ENCODE measurements at places on chromosomes 5 and 9.

GRCh38 chr9:122016744-122017143 is 76.4 kb downstream of the TTLL11 start:
- DNase-seq: no peak

- no peak for DNase-seq
Observed at GRCh38 chr5:156971415-156971814, 8.4 kb upstream of the TIMD4 start.

DNA sequence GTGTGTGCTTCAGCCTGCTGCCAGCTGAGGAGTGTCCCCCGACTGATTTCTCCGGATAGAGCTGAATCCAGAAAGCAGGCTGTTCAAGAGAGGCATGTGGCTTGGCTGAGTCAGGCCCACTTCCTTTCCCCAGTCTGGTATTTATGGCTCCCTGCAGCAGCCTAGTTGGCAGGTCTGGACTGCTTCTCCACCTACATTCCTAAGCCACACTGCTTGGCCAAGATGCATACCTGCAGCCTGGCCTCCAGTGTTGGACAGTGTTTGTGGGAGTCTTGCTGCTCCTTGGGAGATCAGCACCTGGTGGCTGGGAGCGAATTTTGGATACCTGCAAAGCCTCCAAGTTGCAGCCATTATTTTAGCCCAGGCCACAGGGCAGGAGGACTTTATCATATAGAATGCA is 670.8 kb downstream of the ACTL7B start:
- no peak for DNase-seq

- DNase-seq: no peak
Observed at GRCh38 chr5:16853518-16853917, 82.6 kb downstream of the MYO10 start.

DNA sequence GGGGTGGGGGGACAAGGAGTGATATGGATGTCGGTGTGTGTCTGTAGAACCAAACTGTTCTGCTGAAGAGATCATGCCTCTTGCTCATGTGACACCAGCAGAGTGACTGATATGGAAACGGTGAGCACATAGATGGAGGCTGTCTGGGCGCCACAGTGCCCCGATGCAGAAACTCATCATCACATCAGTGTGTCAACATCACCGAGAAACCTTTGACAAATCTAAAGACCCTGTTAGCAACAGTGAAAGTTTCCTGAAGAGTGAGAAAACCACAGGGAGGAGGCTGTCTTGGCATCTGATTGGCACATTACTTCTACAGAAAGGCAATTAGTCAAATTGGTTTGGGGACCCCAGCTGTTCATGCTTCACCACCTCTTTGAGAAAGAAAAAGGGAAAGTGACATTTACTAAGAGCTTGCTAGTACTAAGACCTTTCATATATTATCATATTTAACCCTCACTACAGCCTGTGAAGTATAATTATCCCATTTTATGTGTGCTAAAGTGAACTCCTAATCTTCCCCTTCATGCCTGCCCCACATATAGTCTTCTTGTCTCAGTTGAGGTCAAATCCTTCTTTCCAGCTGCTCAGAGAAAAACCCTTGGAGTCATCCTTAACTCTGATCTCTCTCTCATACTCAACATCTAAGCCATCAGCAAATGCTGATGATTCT is 25.6 kb downstream of the CSF2 start:
- DNase-seq: peak; percentile 88

GRCh38 chr9:14652729-14653377 is 40.4 kb downstream of the ZDHHC21 start:
- DNase-seq: no peak

- DNase-seq: peak; percentile 81
Observed at GRCh38 chr9:133558191-133559126, 24.0 kb downstream of the ADAMTSL2 start.

DNA sequence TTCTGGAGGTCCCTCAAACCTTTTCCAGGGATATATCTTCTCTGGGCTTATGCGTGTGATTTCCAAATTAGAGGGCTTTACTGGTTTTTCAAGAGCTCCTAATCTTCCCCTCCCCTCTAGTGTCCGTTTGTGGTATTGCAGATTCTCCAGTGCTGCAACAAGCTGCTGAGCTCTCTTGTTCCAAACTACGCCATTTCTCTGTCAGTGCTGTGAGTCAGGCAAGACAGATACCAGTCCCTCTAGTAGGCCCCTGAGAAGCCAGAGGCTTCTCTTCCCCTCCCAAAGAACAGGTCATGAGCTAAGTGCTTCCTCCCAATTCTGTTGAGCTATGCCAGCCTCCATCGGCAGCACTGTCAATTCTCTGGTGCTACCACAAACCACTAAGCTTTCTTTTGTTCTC is 149.5 kb downstream of the FANCC start:
- no peak for DNase-seq

DNA sequence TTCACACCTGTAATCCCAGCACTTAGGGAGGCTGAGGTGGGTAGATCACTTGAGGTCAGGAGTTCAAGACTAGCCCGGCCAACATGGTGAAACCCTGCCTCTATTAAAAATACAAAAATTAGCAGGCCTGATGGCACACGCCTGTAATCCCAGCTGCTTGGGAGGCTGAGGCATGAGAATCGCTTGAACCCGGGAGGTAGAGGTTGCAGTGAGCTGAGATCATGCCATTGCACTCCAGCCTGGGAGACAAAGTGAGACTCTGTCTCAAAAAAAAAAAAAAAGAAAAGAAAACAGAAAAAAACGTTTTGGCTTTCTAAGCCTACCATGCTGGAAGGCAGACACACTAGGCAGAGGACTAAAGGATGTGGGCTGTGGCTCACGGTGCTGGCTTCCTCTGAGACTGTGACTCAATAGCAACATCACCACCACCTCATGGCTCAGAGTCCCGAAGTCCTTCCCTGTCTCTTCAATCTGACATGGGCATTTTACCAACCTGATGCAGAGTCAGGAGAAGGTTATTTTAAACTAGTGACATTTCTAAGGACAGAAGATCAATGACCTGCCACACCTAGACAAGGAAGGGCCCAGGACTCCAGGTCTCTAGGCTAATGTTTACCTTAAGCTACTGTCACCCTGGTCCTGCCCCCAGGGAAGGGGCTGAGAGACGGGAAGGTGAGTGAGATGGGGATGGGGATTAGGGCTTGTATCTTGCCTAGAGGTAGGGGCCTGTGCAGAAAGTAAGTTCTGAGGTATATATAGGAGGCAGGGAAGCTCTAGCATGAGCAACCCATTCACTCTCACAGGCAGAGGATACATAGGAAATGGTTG is 3.7 kb downstream of the ECSCR start:
- peak; percentile 87 for DNase-seq

GRCh38 chr5:129661366-129662035 is 86.4 kb upstream of the MINAR2 start:
- DNase-seq: no peak

- DNase-seq: no peak
Observed at GRCh38 chr9:136531186-136531903, 14.5 kb downstream of the NOTCH1 start.

- DNase-seq: no peak
Observed at GRCh38 chr9:36817160-36817834, 216.8 kb downstream of the PAX5 start.

GRCh38 chr5:4222147-4222546 is 626.5 kb downstream of the IRX1 start:
- DNase-seq: no peak

DNA sequence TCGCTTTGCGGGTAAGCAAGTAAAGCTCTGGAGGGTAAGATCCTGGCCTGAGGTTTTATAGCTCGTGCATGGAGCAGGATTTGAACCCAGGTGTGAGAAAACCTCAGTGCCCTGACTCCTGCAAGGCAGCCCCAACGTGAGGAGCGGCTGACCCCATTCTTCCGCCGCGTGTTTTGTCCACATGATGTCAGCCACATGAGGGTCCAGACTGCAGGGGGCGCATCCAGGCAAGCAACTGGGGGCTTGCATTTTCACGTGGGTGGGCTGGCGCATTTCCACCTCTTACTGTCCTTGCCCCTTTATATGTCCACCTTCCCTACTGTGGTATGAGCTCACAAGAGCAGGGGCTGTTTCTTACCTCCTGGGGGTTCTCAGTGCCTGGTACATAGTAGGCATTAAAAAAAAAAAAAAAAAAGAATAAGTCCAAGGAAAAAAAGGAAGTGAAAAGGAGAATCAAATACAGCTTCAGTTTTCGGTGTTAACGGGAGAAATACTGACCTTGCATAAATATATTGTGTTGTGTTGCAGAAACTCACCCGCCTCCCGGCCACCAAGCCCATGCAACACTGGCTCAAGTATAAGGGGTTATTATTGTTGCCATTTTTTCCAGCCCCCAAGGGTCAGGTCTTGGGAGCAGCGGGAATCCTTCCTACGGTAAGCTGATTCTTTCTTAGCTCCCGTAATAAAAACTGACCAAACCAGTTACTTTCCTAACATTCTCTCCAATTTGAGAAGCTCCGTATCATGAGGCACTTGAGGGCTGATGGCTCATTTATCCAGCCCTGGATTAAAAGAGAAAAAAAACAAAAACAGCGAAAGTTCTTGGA is 15.0 kb downstream of the TLX3 start:
- DNase-seq: no peak

- DNase-seq: no peak
Observed at GRCh38 chr5:53397845-53398244, 82.6 kb upstream of the FST start.

DNA sequence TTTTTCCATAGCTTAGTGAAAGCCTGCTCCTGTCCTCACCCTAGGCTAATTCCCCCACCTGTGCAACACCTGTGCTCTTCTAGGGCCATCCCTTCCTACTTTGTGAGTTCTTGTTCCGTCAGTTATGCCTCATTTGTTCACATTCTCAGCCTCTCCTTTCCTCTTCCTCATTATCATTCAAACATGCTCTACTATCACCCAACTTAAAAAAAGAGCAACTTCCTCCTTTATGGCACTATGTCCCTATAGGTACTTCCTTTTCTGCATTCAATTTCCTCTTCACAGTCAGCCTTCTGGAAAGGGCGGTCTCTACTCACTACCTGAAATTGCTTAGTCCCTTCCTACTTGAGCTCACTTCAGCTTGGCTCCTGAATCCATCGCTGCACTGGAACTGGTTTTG is 111.8 kb upstream of the LHFPL2 start:
- no peak for DNase-seq

- no peak for DNase-seq
Observed at GRCh38 chr5:73564675-73565074, 764 bp downstream of the ANKRA2 start.

GRCh38 chr9:71987471-71988371 is 72.7 kb downstream of the C9orf57 start:
- no peak for DNase-seq

DNA sequence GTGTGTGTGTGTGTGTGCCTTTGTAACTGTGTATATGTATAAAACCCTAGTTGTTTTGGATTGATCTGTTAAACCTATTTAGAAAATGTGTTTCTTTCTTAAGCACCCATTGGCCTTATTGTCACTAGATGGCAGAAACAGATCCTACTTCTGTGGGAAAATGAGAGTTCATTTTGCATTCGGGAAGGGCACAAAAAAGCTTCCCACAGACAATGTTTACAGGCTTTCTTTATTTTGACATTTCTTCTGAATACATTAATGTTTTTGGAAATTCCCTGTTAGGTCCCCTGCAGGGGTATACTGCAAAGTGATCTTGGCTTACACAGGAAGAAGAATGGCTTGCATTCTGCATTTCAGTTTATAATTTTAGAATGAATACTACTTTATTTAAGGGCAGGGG is 481.8 kb upstream of the ARRDC3 start:
- no peak for DNase-seq

GRCh38 chr5:35012796-35013195 is 35.0 kb downstream of the AGXT2 start:
- DNase-seq: no peak

GRCh38 chr5:43553381-43553780 is 3.5 kb downstream of the PAIP1 start:
- no peak for DNase-seq

DNA sequence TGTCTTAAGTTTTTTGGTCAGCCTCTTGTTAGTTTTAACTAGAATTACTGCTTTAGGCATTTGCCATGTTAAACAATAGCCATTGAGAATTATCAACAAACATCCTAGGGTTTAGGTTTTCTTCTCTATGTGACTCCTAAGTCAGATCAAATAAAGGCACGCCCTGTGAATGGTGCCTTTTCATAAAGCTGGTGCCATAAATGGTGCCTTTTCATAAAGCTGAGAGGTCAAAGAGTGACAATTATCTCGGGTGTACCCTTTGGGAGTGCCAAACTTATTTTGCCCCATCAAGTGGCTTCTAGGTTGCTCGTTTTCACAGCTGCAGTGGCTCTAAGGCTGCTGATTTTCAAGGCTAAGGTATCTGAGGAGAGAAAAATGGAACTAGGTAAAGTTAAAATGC is 391.6 kb downstream of the DMRTA1 start:
- no peak for DNase-seq

GRCh38 chr5:9834871-9835770 is 205.0 kb upstream of the TAS2R1 start:
- no peak for DNase-seq

DNA sequence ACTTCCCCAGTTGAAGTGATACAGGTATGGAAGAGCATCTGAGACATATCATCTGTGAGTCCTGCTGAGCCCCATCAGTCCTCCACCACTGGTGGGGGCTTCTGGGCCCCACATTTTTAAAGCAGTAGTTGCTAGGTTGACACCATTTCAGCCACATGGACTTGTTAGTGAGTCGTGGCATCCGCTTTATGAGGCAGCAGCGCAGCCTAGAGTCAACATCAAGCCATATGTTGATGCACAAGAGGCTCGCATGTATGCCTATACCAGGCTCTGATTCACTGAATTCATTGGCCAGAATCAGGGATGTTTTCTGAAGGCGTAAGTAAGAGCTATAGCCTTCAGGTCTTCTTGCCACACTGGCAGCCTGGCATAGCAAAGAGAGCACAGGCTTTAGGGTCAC is 26.8 kb downstream of the ZNF346 start:
- DNase-seq: no peak

DNA sequence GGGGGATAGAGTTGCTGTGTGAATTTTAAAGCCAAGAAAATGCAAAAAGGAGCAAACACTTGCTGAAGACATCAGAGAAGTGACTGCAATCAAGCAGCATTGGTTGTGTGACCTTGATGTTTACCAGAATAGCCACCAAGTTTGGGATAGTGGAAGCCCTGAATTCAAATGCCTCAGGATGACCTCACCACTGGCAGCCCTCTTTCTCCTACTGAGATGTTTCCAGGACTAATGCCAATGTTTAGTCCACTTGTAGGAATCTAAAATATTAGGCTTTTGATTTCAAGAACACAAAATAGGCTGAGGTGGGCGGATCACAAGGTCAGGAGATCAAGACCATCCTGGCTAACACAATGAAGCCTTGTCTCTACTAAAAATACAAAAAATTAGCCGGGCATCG is 112.2 kb upstream of the NUDT12 start:
- no peak for DNase-seq

- no peak for DNase-seq
Observed at GRCh38 chr5:142779163-142779840, 9.1 kb downstream of the ARHGAP26 start.

DNA sequence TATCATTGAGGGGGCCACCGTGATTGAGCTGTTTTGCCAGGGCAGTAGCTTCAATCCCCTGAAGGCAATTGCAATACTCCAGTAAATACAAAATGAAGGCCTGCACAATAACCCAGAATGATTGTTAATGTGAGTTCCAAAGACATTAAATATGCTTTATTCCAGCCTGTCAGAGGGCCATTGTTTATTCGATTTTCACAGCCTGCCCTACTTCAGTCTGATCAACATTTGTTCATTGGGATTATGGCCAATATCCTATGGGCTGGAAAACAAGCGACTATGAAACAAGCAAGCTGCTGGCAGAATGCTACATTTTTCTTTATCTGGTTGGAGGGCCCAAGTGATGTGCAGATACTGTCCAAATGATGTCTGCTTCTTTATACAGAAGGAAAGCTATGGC is 543.1 kb downstream of the TLE1 start:
- DNase-seq: no peak
